ENCODE measurements at places on chromosomes 2 and 18. TPM values are rescaled to one million over a fixed set of nuclear protein-coding genes. Genes with fewer than 3 reads are reported as not detected.

PLEKHH2 gene
- total RNA-seq, result 4.8 TPM

DNA sequence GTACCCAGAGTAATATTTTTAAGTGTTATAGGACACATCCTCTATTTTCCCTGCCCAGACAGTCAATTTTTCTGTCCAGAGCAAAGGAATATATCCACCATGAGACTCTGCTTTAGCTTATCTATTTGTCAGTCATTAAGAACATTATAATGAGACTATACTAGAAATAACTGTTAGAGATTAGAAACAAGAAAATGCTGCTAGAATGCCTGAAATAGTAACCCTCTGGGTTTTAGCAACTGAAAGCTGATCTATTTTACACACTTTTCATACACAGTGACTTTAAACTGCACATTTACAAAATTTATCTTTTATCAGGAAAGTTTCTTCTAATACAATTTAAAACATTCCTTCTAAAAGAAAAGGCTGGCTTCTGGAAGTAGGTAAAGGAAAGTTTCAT, 39.6 kb downstream of the MBD2 start:
- no peaks in the 10 kb centered on the region for H3K27me3 ChIP-seq
- H3K36me3 ChIP-seq, result peaks cover 12% of the 10 kb centered on the region
- no peak for DNase-seq
- H3K4me3 ChIP-seq, result no peak overlapping the region

GRCh38 chr2:31933066-31933465, 77.7 kb downstream of the MEMO1 start:
- DNase-seq, result no peak
- no peak overlapping the region for H3K27ac ChIP-seq
- no peaks in the 10 kb centered on the region for H3K36me3 ChIP-seq
- H3K4me1 ChIP-seq, result no peaks in the 10 kb centered on the region
- no peaks in the 10 kb centered on the region for H3K27me3 ChIP-seq
- H3K4me3 ChIP-seq, result no peak overlapping the region

DNA sequence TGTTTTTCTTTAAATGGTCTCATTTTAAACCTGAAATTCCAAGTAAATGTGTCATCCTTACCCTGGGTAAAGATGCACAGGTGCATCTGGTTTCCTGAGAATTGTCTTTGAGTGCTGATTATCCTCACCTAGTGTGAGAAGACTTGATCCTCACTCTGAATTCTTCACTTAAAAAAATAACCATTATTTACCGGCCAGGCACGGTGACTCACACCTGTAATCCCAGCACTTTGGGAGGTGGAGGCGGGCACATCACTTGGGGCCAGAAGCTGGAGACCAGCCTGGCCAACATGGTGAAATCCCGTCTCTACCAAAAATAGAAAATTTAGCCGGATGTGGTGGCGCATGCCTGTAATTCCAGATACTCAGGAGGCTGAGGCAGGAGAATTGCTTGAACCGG, 9.9 kb upstream of the WNT6 start:
- no peak overlapping the region for H3K27ac ChIP-seq
- H3K36me3 ChIP-seq, result no peaks in the 10 kb centered on the region
- H3K27me3 ChIP-seq, result peaks cover 4% of the 10 kb centered on the region
- DNase-seq, result no peak
- no peak overlapping the region for H3K4me3 ChIP-seq
- H3K4me1 ChIP-seq, result no peaks in the 10 kb centered on the region

SOX11 gene
- 0.71 TPM for total RNA-seq

- H3K27me3 ChIP-seq, result no peaks in the 10 kb centered on the region
- H3K27ac ChIP-seq, result no peak within 1 kb of the TSS
- no peak within 1 kb of the TSS for H3K4me3 ChIP-seq
- H3K36me3 ChIP-seq, result no peaks in the 10 kb centered on the region
- no peak for DNase-seq
Observed at GRCh38 chr2:160199683-160200389, at the start of gene ITGB6. ITGB6 (minus strand) TSS chr2:160200272; CDS start chr2:160200063, 209 bp downstream.

Measured in right atrium auricular region (tissue), 2 donors.